ENCODE measurements at places on chromosomes 5 and 9. TPM values are rescaled to one million over a fixed set of nuclear protein-coding genes. Genes with fewer than 3 reads are reported as not detected.

The NDST1 gene
- total RNA-seq, result 112 TPM

The KLF4 gene
- total RNA-seq, result 113 TPM

The HAVCR2 gene
- 0.88 TPM for total RNA-seq

The PCDHGB5 gene
- total RNA-seq, result 5.8 TPM

The TIMD4 gene
- total RNA-seq, result 0.20 TPM

DNA sequence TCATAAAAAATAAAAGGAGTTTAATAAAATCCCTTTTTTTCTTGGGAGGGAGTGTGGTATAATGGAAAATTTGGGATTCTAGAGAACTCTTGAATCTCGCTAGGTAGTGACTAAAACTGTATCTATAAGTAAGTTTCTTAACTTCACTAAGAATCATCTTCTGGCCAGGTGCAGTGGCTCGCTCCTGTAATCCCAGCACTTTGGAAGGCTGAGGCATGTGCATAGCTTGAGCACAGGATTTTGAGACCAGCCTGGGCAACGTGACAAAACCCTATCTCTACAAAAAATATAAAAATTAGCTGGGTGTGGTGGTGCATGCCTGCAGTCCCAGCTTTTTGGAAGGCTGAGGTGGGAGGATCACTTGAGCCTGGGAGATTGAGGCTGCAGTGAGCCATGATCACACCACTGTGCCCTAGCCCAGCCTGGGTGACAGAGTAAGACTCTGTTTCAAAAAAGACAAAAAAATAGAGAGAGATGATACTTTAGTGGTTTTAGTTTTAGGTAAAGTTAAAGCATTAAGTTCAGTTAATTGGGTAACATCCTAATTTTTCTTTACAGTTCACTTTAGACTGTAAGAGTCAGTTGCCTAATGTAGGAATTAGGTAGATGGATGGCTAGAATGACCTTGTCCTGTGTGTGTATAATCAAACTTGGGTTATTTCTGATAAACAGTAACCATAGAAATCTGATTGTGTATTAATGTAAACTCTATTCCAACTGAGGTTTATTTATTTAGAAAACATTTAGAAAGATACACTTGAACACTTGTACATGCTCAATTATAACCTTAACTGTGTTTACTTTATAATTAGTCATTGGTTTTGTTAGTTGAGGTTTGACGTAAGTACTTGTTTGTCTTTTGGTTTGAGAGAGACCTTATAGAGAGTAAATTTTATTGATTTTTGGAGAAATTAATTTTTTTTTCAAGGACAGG, 17.8 kb downstream of the UNC13B start:
- no peak for ATAC-seq

- peak; percentile 48 for ATAC-seq
Measured at GRCh38 chr9:130149654-130150286, 22.4 kb upstream of the NCS1 start.

DNA sequence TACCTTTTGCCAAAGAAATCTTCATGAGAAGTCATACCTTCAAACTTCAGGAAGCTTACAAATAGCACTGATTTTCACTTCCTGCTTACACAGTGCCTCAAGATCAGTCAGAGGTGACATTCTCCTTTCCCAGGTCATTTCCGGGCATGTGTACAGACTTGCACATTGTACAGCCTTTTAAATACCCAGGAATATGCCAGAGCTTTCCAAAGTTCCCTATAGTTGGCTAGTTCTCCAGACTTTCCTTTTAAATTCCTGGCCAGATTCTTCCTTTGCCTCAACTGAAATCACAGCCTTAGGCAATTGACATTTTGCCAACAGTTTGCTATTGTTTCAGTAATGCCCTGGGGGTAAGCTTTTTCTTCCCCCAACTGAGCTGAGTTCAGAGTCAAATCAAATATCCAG, 47.2 kb downstream of the RFX3 start:
- peak; percentile 95 for ATAC-seq

DNA sequence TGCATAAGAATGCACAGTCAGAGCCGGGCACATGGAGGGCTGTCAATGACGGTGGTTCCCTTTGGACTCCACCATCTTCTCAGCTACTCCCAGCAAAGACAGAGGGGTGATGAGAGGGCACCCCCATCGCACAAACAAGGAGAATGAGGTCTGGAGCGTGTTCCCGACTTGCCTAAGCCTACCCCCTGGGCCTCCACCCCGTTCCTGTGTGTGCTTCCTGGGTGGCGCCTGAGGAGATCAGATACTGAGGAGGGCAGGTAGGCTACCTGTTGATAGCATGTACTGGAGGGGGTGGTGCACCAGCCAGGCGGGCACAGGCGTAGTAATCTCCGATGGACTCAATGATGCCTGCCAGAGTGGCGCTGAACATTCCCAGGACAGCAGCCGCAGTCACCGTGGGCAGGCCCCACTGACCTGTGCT, 4.1 kb downstream of the SLC23A1 start:
- peak; percentile 7 for ATAC-seq

DNA sequence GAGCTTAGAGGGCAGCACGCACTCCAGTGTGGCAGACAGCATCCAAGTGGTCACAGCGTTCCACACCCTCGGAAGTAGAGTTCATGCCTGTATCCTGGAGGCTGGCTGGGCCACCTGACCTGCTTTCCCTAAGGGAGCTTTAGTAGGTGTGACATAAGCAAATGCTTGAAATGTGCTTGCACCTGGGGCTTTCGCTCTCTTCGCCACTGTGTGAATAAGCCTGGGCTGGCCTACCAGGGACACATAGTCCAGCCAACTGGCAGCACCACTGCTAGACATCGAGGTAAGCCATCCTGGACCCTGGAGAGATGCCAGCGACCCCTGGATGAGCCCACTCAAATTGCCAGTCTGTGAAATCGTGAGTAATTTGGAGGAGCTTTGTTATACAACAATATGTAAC, 24.9 kb upstream of the IRX4 start:
- no peak for ATAC-seq

GRCh38 chr5:157710882-157711281, 20.3 kb upstream of the THG1L start:
- ATAC-seq, result no peak

- ATAC-seq, result no peak
Measured at GRCh38 chr9:132018957-132019405, 60.7 kb downstream of the MED27 start.

DNA sequence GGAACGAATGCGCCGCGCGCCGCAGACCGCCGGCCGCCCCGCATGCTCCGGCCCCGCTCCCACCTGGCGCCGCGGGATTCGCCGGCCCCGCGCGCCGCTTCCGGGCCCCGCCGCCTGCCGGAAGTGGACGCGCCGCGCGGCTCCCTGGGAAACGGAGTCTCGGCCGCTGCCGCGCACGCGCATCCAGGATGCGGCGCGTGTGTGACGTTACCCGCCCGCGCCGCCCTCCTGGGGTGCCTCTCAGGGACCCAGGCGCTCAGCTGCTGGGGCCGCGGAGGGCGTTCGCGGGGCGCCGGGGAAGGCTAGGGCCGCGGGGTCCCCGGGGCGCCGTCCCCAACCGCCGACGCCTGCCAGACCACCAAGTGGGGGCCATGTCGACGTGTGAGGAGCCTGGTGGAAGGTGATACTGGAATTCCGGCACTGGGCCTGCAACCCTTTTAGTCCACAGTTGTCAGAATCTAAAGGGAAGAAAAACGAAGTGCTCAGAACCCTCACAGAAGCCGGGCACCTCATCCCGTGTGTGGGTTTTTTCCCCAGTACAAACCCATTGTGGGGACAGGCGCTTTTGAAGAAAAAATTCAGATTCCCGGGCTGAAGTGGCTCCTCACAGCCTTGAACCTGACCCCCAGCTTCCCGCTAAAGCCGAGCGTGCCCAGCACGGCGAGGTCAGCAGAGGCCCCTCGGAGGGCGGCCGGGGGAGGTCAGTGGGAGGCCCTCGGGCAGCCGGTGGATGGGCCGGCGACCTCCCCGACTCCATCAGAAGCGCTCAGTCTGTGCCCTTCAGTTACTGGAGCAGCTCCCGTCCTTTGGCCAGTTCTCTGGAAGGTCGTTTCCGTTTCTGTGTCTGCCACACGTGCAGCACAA, at the start of gene CLPTM1L:
TSS of gene CLPTM1L (minus strand) at position 125 of the 864 bp plus-strand sequence. CDS start 258 bp downstream, outside the sequence.
- peak; percentile 94 for ATAC-seq

GRCh38 chr5:159854916-159855315, 61.4 kb upstream of the ADRA1B start:
- ATAC-seq, result no peak

- no peak for ATAC-seq
Measured at GRCh38 chr5:65704621-65705239, 17.2 kb downstream of the SGTB start.
